ENCODE measurements at places on chromosomes 1 and 21.

DNA sequence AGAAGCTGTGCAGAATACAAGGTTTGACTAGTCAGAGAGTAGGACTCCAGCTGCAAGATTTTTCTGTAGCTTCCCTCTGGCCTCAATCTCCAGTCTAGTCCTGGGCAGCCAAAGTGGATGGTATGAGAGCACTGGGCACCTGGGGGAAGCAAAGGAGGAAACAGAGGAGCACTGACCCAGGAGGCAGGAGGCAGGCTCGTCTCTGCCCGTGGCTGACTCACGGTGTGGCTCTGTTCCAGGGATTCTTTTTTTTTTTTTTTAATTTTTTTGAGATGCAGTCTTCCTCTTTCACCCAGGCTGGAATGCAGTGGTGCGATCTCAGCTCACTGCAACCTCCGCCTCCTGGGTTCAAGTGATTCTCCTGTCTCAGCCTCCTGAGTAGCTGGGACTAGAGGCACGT is 4.1 kb upstream of the NPPB start:
- DNase-seq, result no peak

DNA sequence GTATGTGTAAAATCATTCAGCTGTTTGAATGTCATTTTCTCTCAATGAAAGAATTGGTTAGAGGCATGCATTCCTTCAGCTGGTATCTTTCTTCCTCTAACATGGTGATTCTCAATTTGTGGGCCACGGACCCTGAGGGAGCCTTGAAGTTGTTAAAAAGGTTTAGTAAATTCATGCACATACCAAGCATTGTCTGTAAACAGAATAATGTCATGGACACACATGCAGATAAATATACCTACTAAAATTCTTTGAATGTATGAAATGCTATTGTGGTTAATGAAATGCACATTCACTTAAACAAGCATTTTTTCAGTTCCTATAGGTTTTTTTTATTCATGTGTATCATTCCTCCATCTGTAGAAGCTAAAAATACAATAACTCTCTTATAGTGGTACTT is 65.4 kb downstream of the PBX1 start:
- no peak for DNase-seq

- no peak for DNase-seq
These were observed 12.1 kb downstream of the ERG start for GRCh38 chr21:38486221-38486620.

DNA sequence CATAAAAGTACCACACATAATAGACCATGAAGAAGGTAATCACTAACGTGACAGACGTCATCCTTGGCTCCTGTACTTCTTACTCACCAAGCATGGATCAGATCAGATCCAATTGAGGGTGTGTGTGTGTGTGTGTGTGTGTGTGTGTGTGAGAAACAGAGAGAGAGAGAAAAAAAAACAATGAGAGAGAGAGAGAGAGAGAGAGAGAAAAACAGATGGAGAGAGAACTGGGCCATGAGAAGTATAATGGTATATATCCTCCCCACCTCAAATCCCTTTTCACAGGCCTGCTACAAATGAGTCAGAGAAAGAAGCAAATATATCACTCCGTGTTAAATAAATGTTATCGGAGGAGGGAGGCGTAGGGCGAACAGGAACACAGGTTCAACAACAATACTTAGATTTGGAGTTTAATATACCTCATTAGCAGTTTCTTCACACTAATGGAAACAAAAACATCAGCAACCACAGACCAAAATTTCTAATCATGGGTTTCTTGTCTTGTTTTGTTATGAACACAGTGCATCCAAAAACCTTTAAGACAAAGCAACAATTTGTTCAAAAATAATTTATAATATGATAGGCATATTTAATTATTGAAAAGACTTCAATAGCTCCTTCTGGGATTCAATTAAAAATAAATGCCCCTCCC is 45.3 kb downstream of the TIAM1 start:
- no peak for DNase-seq

DNA sequence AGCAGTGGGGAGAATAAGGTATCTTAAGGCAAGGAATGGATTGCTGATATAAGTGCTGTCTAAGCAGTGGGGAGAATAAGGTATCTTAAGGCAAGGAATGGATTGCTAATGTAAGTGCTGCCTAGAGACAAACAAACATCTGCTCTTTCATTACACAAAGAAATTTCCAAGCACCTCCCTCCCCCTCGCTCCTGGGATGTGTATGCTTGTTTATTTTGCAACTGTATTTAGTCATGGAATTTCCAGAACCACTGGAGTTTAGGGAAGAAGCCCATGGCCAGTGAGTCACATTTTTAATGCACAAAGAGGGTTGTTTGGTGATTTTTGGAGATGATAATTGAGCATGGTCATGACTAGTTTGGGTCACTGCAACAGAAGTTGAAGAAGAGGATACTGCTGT is 21.5 kb downstream of the PDPN start:
- no peak for DNase-seq

GRCh38 chr1:42833981-42834380 is 12.4 kb upstream of the ZNF691 start:
- no peak for DNase-seq

GRCh38 chr1:196400478-196401451 is 207.5 kb downstream of the KCNT2 start:
- no peak for DNase-seq

DNA sequence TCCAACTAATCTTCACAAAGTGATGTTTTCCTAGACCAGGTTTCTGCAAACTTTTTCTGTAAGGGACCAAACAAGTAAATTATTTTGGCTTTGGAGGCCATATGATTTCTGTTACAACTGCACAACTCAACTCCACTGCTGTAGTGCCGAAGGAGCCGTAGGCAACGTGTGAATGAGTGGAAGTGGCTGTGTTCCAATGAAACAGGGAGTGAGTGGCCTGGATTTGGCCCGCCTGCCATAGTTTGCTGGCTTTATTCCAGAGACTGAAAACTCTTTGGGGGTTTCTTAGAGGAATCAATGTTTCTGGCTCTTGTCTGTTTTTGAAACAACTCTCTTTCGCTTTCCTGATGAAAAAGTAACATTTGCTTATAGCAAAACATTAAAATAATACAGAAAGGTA is 12.6 kb upstream of the ACTL8 start:
- DNase-seq, result no peak

- DNase-seq, result no peak
These were observed 12.3 kb upstream of the LDLRAP1 start for GRCh38 chr1:25531082-25531461.

DNA sequence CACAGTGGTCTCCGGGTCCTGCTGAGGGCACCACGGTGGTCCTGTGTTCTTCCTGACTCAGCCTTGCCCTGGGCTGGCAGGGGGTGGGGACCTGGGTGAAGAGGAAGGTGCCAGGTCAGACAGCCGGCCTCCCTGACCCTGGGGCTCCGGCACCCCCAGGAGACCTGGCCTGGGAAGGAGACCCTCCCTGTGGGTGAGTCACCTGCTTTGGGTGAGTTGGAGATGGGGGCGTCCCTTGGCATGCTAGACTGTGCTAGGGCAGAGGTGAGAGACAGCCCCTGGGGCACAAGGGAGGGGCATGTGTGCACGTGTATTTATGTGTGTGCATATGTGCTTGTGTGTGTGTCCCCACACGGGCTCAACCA is 23.4 kb downstream of the SPSB1 start:
- DNase-seq, result no peak

GRCh38 chr21:43717967-43718871 is 710 bp upstream of the PDXK start:
- no peak for DNase-seq

GRCh38 chr1:100089082-100089481 is 43.6 kb downstream of the SASS6 start:
- no peak for DNase-seq

DNA sequence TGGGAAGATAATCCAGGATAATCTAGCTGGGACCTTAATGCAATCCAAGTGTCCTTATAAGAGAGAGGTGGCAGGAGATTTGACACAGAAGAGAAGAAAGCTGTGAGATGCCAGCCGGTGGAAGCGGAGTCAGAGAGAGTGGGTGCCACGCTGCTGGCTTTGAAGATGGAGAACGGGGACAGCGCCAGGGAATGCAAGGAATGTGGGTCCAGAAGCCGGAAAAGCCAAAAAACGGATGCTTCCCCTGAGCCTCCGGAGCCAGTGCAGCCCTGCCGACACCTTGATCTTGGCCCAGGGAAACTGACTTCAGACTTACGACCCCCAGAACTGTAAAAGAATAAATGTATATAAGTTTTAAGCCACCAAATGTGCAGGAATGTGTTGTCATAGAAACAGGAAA is 152.6 kb downstream of the ZNF281 start:
- DNase-seq, result no peak

GRCh38 chr1:1889090-1889750 is 1.7 kb downstream of the GNB1 start:
- DNase-seq, result no peak

GRCh38 chr1:68322837-68323687 is 90.7 kb upstream of the WLS start:
- no peak for DNase-seq

DNA sequence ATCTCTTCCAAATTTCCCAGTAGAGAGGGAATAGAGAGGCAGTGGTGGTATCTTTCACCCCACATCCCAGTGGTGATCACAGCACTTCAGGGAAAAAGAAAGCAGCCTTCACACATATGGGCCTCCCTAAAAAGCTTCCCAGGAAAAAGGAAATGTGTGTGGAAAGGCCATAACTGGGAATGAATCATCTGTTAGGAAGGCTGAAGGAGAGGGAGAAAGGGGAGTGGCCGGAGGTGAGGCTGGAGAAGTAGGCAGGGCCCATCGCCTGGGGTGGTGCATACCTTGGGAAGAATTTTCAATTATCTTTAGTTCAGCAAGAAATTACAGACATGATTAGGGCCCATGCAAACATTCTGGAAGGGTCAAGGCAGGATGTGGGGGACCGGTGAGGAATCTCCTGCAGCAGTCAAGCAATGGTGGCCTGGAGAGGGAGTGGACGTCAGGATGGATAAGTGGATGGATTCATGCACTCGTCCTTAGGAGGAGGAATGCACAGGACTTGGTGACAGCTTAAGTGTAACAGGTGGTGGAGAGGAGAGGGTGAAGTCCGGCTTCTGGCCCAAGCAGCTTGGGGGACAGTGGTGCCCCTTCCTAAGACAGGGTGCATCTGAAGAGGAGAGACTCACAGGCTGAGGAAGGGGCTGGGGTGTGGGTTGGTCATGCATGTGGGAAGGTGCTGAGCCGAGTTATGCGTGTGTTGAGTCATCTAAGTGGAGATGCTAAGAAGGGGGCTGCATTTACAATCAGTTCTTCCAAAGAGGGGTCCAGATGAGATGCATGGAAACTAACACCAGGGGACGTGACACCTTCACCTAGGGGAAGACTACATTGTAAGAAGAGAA is 17.9 kb downstream of the HIVEP3 start:
- no peak for DNase-seq

GRCh38 chr1:190478149-190479049 is 735 bp upstream of the BRINP3 start:
- DNase-seq, result no peak

GRCh38 chr21:37478794-37479193 is 112.2 kb downstream of the DYRK1A start:
- DNase-seq, result no peak

GRCh38 chr21:34883491-34884271 is 165.4 kb downstream of the RUNX1 start:
- no peak for DNase-seq

DNA sequence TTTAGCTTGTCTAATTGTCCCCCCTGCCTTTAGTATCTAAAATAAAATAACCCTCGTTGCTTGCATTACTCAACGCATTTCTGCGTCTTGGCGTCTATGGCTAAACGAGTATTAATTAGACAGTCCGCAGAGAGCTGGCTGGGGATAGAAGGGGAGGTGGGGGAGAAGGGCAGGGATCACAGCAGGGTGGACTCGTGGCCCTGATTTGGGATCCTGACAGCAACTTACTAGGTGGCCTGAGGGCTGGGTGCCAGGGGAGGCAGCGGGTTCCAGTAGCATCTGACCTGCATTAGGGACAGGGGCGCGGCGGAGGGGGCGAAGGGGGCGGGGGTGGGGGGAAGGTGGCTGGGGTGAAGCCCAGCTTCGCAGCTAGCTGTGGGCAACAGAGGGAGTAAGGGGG is 1.1 kb upstream of the BACE2 start:
- DNase-seq, result no peak

All from effector CD4-positive, alpha-beta T cell (primary cell).